ENCODE measurements at places on chromosomes 4 and X.

DNA sequence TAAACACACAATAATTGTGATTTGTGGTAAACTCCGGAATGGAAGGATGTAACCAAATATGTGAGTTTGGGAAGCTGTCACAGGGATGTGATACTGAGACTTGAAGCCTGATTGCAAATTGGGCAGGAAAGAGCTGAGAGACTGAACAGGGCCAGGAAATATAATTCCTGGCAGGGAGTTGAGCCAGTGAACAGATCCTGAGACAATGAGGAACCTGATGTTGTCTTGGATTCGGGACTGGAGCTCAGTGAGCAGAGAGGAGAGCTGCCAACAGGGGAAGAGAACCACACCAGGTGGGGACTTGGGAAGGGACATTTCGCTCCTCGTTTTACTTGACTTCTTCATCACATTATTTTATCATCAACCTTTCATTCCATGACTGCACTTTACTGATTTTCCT, 386.0 kb downstream of the TLL1 start:
- no peak for DNase-seq

DNA sequence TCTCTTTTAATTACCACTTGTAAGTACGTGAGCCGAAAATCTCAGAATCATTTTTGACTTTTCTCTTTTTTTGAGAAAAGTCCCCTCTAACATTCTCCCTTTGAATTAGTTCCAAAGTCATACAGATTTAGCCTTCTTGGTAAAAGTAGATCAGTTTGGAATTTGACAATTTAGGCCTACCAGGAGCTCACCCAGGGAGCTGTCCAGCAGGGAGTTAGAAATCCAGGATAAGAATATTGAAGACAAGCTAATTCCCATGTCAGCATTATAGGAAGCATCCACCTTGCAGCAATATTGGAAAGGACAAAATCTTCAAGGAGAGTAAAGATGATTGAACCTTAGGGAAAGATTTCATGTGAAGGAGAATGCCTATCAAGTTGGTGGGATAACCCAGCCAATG, 352.2 kb upstream of the CPEB2 start:
- DNase-seq = no peak

DNA sequence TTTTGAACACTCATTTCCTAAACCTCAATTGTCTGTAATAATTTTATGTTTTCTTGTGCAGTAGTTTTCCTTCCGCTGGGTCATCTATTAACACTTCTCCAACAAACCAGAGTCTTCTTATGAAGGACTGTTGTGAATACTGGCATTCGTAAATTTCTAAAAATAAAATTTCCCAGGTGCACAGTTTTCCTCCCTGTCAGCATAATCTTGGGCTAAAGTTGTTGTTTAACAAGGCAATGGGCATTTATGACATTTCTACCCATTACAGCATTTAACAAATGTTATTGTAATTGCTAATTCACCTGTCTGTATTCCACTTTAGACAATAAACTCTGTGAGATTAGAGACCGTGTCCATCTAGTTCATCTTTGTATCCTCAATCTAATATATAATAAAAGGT, 1.2 kb downstream of the SCFD2 start:
- DNase-seq = no peak

- DNase-seq = no peak
Observed at GRCh38 chr4:87025614-87026041, 90.8 kb downstream of the AFF1 start.

DNA sequence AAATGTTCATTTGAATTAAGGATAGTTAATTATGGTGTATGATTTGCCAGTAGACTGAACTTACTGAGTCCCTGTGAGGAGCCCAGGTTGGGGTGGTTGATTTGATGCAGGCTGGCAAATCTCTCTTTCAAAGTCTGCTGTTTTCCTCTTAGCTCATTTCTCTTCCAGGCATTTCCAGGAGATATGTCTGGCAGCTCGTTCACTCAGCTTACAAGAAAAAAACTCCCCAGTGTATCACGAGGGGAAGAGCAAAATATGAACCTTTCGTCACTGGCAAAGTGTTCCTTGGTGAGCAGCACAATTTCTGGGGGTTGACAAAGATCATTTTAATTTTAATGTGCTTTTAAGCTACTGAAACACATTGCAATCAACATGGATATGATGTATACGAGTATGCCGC, 244.2 kb downstream of the CBLL2 start:
- DNase-seq = no peak
